NCI-H1436 treated with DMSO at 0.1 percent for 48 hours (cell line): ENCODE measurements at places on chromosomes 2 and 18.

GRCh38 chr2:207285473-207285815 is 119.7 kb upstream of the KLF7 start:
- DNase-seq = no peak

DNA sequence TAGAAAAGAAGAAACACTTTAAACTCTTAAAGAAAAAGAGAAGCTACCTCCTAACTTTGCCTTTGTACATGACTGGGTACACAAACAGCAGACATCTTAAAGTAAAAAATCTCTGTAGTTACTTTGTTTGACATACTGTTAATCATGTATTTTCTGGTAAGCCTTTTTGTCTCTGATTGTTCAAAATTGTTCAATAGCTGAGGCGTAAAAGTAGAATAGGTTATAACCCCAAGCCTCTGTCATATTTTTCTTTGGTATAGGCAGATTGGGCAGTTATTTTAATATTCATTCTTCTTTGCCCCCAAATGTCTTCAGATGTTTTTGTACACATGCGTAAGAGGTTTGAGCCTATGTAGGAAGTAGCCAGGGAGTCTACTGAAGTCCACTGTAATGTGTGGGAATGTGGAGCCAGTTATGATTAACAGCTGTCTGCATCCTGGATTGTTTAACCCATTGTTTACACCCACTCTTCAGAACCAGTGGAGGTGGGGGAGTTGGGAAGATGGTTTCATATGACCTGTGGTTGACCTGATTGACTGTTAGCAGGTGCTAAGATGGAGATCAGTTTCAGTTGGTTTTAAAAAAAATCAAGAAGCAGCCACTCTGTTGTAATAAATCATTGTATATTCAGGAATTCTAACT is 150.5 kb downstream of the TANC1 start:
- DNase-seq = no peak

- DNase-seq = no peak
Measured at GRCh38 chr2:200471324-200471848, 38.5 kb downstream of the KCTD18 start.

DNA sequence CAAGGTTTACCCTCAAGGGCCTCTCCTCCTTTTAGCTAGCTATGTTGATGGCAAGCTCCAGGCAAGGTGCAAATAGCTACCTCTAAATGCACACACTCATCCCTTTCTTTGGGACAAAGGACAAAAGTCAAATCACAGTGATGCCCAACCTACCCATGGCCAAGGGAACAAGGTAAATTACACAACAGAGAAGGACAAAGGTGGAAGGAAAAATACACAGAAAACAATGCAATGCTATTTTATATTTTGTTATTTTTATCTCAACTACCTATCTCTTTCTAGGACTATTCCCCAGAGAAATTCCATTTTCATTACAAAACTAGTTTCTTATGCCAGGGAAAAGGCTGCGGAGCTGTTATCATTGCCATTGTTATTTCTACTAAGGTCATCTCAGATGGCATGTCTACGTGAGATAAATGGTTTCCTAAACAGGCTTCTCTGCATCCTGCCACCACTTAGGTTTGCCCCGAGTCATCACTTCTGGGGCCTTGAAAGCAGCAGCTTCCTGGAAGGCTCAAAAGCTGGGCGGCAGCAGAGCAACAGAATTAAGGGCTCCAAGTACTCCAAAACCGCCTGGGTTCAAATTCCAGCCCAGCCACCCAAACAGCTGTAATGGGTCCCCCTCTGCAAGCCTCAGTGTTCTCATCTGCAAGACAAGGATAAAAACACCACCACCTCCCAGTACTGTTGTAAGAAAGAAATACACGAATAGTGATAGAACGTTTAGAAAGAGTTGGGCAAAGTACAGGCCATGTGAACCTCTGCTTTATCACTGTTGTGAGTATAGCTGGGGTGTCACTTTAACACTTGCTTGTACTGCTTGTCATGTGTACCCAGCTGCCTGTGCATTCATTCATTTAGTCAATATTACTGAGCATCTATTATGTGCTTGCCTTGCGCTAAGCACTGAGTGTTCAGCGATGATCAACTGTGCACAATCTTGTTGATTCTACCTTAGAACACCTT is 20.9 kb downstream of the BCL2 start:
- no peak for DNase-seq

DNA sequence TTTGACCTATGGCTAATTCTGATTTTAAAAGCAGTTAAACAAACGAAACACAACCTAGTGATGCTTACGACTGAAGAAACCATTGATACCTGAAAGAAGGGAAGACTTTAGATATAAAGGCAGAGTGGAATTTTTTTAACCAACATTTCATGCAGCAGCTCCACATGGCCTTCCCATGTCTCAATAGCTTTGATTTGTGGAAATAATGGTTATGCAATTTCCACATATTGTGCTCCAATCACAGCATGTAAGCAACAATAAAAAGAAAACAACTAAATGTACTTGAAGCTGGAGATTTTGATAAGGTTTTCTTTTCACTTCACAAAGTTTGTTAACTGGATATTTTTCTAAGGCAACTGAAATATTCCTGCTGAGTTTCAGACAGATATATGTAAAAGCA is 82.0 kb upstream of the SLC39A10 start:
- DNase-seq = no peak
